ENCODE measurements at places on chromosomes 3 and 15.

DNA sequence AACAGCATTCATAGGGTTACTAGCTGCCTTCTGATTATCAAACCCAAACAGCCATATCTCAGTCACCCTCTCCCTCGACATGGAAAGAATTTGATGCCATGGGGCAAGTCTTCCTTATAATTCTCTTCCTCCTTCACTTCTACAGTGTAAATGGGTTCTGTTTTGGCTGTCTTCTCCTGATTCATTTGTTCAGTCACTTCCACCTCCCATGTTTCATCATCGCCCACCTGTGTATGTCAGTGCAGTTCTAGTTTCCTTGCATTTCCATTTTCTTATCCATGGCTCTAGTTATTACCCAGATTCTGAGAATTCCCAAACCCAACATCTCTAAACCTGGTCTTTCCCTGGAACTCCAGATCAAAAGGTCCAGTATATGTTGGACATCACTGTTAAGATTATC, 41.0 kb downstream of the RIOX2 start:
- DNase-seq, result no peak

- no peak for DNase-seq
Measured at GRCh38 chr3:193815246-193816027, 222.4 kb downstream of the OPA1 start.

DNA sequence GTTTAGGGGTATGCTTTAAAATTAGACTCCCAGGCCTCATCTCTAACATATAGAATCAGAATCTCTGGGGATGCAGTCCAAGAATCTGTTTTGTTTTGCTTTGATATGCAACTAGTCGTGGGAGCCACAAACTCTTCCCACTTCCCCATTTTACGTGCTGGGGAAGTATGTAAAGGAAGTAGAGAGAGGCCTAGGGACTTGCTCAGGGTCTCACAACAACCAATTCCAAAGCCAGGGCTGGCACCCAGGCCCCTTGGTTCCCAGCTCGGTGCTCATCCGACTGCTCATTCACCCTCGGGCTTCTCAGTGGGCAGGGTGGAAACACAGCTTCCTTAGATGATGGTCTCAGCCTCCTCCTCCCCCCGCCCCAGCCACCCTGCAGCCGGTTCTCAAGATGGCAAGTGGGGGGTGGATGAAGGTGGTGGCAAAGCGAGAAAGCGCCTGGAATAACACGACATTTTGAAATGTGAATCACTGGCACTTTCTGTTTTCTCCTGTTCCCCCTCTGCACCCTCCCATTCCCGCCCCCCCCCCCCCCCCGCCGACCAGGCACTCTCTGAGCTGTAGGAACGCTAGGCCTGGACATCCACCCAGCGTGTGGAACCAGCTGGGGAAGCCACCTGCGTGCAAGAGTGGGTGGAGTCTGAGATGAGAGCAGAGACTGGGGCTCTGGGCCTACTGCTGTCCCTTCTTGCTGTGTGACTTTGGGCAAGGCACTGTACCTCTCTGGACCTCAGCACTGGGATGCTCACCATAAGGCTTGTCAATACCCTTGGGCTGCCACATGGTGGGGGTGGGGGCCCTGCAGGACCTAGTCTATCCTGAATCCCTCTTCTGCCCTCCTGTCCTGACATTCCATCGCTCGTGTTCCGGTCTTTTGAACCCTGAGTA, 214.5 kb downstream of the RPLP1 start:
- no peak for DNase-seq

- no peak for DNase-seq
Measured at GRCh38 chr3:135967867-135968266, 2.3 kb downstream of the PPP2R3A start.

- no peak for DNase-seq
Measured at GRCh38 chr15:101451266-101451799, 38.2 kb downstream of the PCSK6 start.

- DNase-seq, result no peak
Measured at GRCh38 chr3:106765342-106765741, 611.9 kb upstream of the CCDC54 start.

DNA sequence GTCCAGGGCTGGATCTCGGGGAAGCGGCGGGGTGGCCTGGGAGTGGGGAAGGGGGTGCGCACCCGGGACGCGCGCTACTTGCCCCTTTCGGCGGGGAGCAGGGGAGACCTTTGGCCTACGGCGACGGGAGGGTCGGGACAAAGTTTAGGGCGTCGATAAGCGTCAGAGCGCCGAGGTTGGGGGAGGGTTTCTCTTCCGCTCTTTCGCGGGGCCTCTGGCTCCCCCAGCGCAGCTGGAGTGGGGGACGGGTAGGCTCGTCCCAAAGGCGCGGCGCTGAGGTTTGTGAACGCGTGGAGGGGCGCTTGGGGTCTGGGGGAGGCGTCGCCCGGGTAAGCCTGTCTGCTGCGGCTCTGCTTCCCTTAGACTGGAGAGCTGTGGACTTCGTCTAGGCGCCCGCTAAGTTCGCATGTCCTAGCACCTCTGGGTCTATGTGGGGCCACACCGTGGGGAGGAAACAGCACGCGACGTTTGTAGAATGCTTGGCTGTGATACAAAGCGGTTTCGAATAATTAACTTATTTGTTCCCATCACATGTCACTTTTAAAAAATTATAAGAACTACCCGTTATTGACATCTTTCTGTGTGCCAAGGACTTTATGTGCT, 527 bp downstream of the B2M start:
- DNase-seq, result no peak

DNA sequence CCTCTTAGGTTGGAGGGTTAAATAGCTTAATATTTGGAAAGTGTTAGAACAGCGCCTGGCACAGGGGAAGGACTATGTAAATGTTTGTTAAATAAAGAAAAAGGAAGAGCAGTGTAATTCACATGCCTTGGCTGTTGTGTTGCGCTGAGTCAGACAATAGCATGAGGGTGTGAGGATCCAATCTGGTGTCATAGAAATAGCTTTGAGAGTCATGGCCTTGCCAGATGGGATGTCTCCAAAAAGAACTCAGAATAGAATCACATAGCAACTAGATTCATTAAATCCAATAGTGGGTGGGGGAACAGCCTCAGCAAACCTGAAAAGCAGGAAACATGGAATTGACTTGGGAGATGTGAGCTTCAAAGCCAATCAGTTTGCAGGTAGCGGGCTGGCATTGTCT, 3.9 kb upstream of the RBSN start:
- no peak for DNase-seq

DNA sequence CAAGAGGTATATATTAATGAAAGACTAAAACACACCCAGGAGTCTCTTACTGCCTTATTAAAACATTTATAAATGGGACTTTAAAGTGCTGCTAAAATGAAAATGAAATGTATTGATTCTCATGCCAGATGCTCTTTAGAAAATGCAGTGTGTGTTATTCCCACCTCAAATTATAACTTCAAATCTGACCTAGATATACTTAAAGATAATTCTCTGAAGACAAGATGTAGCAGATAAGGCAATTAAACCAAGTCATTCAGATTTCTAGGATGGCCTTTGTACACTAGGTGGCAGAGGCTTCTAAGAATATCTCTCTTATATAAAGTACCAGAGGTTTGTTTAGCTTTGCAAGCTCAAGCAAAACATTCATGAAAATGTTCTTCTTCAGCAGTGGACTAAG, 26.9 kb upstream of the GOLGA8B start:
- no peak for DNase-seq

GRCh38 chr15:98524838-98525660, 123.3 kb upstream of the IGF1R start:
- DNase-seq, result no peak

GRCh38 chr3:125477701-125478100, 42.3 kb downstream of the SNX4 start:
- no peak for DNase-seq

DNA sequence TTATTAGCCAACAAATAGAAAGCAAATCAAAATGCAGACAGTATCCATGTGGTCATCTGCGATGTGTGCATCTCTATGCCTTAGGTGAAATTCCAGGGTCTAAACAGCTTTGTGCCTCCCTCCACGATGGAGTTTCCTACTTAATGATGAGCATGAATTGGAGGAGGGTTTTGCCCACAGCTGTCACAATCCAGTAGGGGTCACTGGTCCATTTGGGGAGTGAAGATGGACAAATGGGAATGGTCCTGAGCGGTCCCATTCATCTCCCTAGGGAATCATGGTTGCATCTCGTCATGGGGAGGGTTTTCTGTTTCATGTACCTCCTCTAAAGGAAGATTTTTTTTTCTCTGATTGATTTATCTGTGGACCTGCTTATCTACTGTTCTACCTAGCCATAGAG, 358.0 kb downstream of the PTPRG start:
- no peak for DNase-seq
